Left renal pelvis (tissue), 4 donors: ENCODE measurements at places on chromosomes 5 and 9.

DNA sequence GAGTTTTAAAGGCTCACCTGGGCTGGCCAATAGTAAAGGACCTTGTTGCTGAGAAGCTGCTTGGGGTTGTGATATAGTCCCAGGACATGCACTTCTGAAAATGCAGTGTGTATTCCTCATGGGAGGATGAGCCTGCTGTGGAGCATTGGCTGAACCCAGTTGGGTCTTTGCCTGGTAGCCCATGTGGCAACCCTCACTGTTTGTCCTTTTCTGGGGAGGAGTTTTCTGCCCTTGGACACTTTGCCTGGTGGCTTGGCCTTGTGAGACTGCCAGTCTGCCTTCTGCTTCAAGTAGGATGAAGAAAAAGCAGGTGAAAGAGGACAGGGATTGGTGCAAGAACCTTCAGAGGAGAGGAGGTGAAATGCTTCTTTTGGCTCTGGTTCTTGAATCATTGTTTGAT lies 4.0 kb downstream of the TENT4A start:
- DNase-seq = no peak

GRCh38 chr9:99614341-99614740 lies 207.3 kb upstream of the NR4A3 start:
- no peak for DNase-seq

DNA sequence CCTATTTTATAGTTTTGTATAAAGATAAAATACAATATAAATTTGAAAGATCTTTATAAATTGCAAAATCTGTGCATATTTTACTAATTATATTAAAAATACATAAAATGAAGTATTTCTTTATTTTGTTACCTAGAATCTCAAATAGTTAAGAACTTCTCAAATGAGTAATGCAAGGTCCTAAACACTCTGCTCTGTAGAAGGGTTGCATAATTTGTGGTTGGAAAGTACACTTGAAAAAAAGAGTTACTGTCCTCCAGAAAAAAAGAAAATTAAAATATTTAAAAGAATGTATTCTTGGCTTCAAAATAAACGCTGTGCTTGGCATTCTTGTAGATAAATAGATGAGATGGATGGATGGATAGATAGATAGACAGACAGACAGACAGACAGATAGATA lies 428.8 kb upstream of the CDH6 start:
- DNase-seq = no peak

DNA sequence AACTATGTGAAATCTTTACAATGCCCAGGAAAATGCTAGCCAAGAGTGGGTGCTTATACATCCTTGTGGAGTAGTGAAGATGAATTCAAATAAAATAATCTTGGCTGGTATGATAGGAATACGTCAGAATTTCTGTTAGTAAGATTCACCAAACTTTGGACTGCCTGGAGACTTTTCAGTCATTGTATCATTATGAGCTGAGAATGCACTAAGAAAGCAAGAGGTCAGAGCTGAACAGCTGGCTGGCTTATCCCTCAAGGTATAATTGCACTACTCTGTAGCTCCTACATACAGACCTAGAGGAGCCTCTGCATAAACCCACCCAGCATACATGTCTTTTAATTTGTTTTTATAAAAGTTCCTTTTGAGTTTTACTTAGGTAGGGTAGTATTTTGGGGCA lies 568.5 kb upstream of the RIOK2 start:
- no peak for DNase-seq

DNA sequence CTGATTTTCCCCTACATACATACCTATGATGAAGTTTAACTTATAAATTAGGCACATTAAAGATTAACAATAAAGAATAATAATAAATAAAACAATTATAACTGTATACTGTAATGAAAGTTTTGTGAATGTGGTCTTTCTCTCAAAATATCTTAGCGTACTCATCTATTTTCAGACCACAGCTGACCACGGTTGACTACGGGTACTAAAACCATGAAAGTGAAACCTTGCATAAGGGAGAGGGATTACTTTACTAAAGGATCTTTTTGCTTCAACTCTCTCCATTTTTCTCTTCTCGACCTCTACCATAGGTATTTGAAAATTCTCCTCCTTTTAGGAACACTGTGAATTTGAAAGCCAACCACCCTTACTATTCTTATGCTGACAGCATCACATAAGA lies 475.5 kb downstream of the CETN3 start:
- no peak for DNase-seq

DNA sequence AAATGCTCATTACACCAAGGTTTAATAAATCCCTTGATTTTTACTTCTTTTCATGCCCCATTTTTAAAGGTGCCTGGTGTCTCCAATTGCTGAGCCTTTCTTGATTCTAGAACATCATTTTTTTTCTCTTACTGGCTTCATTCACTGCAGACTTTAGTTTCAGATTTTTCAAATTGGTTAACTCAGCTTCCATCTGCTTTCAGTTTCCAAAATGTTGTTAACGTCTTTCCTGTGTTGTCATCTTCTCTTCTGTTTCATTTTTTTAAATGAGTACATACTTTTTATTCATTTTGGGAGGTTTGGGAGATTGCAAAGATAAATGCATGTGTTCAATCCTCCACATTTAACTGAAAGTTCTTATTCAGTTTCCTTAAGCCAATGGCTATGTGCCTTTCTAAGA lies 126.4 kb upstream of the CCNG1 start:
- no peak for DNase-seq
